A673 (cell line): ENCODE measurements at places on chromosomes 5 and 9. TPM values are rescaled to one million over a fixed set of nuclear protein-coding genes. Genes with fewer than 3 reads are reported as not detected.
A peak's percentile ranks its signal among the peaks of the same experiment; 100 is the strongest.

DNA sequence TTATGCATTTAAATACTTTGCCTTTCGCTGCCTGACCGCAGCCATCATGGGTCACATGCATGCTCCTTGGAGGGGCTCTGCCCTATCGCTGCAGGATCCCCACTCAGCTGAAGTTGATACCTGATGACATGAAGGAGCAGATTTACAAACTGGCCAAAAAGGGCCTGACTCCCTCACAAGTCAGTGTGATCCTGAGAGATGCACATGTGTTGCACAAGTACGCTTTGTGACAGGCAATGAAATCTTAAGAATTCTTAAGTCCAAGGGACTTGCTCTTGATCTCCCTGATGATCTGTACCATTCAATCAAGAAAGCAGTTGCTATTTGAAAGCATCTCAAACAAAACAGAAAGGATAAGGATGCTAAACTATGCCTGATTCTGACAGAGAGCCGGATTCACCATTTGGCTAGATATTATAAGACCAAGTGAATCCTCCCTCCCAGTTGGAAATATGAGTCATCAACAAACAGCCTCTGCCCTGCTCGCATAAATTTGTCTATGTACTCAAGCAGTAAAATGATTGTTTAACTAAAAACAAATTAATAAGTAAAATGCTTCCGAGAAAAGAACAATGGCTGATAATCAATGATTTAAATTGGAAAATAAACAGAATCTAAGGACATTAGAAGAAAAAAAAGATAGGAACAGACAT lies 41.6 kb upstream of the PPP2CA start:
- H3K36me3 ChIP-seq = no peaks in the 10 kb centered on the region
- H3K27me3 ChIP-seq = no peaks in the 10 kb centered on the region
- peak; percentile 18 for DNase-seq
- H3K27ac ChIP-seq = no peak overlapping the region
- no peak overlapping the region for H3K4me3 ChIP-seq

GRCh38 chr5:171050916-171051315 lies 189.1 kb downstream of the RANBP17 start:
- H3K27ac ChIP-seq = no peak overlapping the region
- no peak overlapping the region for H3K4me3 ChIP-seq
- no peak for DNase-seq

- H3K27ac ChIP-seq = peak overlapping the region; percentile 63
- H3K4me1 ChIP-seq = peaks cover 6% of the 10 kb centered on the region
- H3K36me3 ChIP-seq = peaks cover 9% of the 10 kb centered on the region
- H3K4me3 ChIP-seq = peak overlapping the region; percentile 70
- peak; percentile 15 for DNase-seq
- no peaks in the 10 kb centered on the region for H3K27me3 ChIP-seq
Observed at GRCh38 chr9:37902796-37903646, 906 bp downstream of the SLC25A51 start.

- no peak overlapping the region for H3K27ac ChIP-seq
- H3K36me3 ChIP-seq = no peaks in the 10 kb centered on the region
- H3K4me3 ChIP-seq = no peak overlapping the region
- peaks cover 13% of the 10 kb centered on the region for H3K4me1 ChIP-seq
- DNase-seq = no peak
- peaks cover 6% of the 10 kb centered on the region for H3K27me3 ChIP-seq
Observed at GRCh38 chr9:134247918-134248631, 78.2 kb upstream of the RXRA start.

- H3K4me1 ChIP-seq = peaks cover 15% of the 10 kb centered on the region
- H3K36me3 ChIP-seq = peaks cover 5% of the 10 kb centered on the region
- DNase-seq = peak; percentile 25
- peak overlapping the region; percentile 85 for H3K27ac ChIP-seq
- H3K27me3 ChIP-seq = no peaks in the 10 kb centered on the region
Observed at GRCh38 chr9:97695995-97696802, 941 bp downstream of the XPA start.

IL17B gene
- total RNA-seq = not detected in 2 replicates

DNA sequence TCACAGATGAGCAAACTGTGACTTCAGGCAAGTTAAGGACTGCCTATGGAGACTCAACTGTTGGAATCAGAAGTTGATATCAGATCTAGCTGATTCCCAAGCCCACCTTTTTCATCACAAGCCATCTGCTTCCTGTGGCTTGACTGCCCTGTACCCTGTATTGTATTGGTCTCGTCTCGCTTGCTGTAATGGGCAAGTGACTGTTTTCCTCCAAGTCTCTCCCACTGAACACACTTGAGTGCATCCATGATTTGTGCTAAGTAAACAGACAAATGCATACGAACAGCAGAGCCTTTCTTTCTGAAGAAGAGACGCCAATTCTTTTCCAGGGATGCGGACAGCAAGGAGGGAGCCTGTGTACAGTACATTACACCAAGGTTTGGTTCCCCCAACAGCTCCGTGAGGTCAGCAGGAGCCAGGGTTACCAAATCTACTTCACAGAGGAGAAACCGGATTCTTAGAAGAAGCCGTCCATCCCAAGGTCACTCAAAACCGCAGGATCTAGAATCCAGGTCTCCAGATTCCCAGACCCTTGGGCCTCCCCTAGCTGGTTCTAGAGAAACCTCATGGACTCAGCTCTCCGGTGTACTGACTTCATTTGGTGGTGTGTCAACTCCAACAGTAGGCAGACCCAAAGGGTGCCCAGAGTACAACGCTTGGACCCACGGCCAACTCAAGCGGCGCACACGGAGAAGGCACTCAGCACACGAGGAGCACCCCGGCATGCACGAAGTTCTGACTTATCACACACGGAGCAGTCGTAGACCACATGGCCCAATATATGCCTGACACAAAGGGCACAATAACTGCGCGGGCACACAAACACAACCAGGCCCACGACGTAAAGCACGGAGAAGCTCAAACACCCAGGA lies 1.1 kb downstream of the BAG1 start:
- peaks cover 12% of the 10 kb centered on the region for H3K4me1 ChIP-seq
- H3K36me3 ChIP-seq = peaks cover 49% of the 10 kb centered on the region
- H3K27ac ChIP-seq = peak overlapping the region; percentile 82
- peak overlapping the region; percentile 99 for H3K4me3 ChIP-seq
- DNase-seq = peak; percentile 42

GRCh38 chr5:178644826-178645545 lies 18.1 kb upstream of the CLK4 start:
- no peaks in the 10 kb centered on the region for H3K27me3 ChIP-seq
- H3K4me3 ChIP-seq = no peak overlapping the region
- H3K36me3 ChIP-seq = no peaks in the 10 kb centered on the region
